Ovary (tissue), 10 donors: ENCODE measurements at places on chromosomes 16 and 17.

DNA sequence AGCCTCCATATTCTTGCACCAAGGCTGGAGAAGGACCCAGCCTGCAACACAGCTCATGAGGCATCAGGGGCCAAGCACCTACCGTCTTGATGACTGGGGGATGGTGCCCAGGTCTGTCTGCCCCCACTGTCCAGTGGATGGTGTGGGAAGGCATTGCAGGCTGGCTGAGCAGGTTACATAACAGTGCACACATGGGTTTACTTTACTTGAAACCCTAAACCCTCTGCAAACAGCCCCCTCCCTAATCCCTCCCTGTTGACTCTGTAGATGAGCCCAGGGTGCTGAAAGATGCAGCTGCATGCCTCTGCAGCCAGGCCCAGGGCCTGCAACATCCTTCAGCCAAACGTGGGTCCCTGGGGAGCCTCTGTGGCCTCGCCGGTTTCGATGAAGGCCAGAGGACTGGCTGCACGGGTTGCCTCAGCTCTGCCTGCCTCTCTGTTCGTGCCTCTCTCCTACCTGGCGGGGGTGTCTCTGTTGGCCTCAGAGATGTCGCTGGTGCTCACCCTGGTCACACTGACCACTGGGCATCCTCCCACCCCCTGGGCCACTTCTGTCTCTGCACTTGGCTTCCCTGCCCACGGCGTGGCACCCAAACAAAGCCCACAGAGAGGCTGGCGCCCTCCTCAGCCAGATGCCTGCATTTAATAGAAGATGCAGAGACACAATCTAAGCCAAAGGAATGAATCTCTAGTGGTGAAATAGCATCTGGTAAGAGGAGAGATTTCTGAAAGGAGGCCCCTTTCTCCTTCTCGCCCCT lies 95.1 kb downstream of the METRNL start:
- no peak for DNase-seq

GRCh38 chr17:58005031-58005727 lies 1.9 kb downstream of the SRSF1 start:
- no peak for DNase-seq

GRCh38 chr17:32741381-32741780 lies 135.5 kb downstream of the MYO1D start:
- no peak for DNase-seq

GRCh38 chr16:50246299-50247122 lies 19.8 kb upstream of the ADCY7 start:
- peak; percentile 63 for DNase-seq

DNA sequence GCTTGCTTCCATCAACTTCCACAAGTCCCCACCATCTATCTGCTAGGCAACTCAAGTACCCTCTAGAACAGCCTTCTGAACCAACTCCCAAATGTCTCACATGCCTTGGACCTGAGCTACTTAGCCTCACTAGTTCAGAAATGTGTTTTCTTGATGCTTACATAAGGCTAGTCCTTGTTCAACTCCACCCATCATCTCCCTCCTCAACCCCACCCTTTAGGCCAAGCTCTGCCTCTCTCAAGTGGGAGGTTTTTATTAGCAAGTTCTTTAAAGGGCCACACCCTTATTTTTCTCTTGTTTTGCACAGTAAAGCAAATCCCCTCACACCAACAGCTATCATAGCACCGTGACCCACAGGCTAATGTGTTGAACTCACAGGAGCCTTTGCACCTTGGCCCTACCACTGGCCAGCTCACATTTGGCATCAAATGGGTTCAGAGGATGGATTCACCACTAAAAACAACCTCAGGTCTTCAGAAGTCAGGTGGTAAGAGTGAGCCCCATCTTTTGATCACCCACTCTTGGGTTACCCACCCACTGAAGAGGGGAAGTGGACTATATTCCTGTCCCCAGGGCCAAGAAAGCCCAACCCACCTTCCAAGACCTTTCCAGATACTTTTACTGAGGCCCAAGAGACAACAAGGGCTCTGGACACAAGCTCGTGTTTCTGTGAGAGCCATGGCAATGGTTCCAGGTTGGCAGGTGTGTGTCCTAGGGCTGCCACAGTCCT lies 12.2 kb downstream of the PIK3R5 start:
- no peak for DNase-seq

GRCh38 chr17:14289162-14289561 lies 11.7 kb upstream of the HS3ST3B1 start:
- DNase-seq, result no peak

GRCh38 chr17:50394711-50395110 lies 2.6 kb downstream of the LRRC59 start:
- no peak for DNase-seq

GRCh38 chr17:38579934-38580333 lies 25.8 kb downstream of the SRCIN1 start:
- DNase-seq, result no peak

- DNase-seq, result no peak
Observed at GRCh38 chr16:85628645-85629044, 15.5 kb downstream of the GSE1 start.

DNA sequence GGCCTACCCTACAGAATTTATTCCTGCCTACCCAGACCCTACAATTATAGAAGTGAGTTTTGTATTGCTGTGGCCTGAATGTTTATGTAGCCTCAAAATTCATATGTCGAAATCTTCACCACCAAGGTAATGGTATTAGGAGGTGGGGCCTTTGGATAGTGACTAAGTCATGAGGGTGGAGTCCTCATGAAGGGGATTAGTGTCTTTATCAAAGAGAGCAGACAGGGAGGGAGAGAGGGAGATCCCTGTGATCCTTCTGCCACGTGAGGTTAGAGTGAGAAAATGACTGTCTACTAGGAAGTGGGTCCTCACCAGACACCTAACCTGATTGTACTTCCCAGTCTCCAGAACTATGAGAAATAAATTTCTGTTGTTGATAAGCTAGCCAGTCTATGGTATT lies 981 bp upstream of the DUXB start:
- DNase-seq, result no peak

GRCh38 chr17:21466550-21466949 lies 90.4 kb downstream of the KCNJ12 start:
- no peak for DNase-seq

DNA sequence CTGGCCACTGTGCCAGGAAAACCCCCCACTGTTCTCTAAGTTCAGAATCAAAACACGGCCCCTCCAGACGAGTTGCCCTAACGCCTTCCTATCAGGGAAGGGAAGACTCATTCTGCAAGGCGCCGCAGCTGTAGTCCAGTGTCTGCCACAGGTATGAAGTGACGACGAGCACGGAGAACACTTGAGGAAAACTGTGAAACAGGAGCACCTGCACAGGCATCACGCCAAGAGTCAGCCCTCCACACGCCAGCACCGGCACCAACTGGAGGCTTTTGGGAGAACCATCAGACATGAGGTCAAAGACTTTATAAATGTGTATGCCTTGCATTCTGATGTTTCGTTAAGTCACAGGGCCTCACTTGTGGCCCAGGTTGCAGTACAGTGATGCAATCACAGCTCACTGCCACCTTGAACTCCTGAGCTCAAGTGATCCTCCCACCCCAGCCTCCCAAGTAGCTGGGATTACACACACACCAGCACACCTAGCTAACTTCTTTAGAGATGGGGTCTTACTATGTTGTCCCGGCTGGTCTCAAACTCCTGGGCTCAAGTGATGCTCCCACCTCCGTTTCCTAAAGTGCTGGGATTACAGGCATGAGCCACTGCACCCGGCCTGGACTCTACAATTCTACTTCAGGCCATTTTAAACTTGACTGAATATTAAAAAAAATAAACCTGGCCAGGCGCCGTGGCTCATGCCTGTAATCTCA lies 22.9 kb downstream of the KLHDC4 start:
- DNase-seq, result no peak

DNA sequence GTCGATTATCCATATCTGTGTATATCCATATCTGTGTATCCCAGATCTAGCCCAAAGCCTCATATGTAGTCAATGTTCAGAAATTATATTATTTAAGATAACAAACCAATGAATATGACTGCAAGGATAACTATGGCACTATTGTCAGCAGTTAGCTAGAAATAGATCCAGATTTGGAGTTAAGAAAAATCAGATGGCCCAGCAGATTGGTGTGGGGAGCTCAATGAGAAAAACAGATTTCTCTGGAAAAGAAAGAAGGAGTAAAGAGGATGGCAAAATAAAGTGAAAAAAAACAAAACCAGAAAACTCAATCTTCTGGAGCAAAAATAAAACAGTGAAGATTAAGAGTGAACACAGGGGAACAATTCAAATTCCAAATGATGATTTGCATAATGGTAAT lies 10.6 kb upstream of the CDH8 start:
- DNase-seq, result no peak

- peak; percentile 15 for DNase-seq
Observed at GRCh38 chr17:27535178-27535928, 79.1 kb downstream of the KSR1 start.

DNA sequence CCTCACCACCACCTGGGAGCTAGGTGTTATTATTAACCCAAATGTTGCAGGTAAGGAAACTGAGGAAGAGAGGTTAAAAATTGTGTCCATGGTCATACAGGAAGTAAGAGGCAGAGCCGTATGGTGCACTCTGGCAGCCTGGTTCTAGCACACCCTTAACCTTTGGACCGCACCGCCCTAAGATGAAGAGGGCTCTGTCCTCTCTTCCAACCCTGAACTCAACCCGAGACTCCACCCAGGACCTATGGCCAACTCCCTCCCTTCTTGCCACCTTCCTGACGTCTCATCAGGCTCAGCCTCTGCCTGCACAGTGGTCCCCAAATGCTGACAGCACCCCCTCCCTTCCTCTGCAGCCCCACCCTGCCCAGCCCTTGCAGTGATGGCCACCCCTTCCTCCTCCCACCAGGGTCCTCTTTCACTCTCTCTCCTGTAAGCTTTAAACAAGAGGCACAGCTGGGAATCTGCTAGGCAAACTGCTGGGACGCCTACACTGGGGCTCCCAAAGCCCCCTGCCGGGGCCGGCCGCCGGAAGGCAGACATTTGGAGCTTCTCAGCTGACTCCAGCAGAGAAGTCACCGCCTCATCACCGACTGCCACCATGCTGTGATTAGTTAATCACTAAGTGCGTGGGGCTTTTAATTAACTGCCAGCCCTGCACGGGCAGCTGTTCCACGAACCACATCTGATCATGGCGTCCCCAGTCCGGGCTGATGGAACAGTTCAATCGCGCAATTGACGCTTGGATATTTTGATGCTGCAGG lies 16.7 kb upstream of the C16orf78 start:
- no peak for DNase-seq

GRCh38 chr17:65892912-65893377 lies 299.0 kb downstream of the CEP112 start:
- DNase-seq, result no peak

GRCh38 chr16:72285728-72286127 lies 113.8 kb upstream of the PMFBP1 start:
- no peak for DNase-seq

DNA sequence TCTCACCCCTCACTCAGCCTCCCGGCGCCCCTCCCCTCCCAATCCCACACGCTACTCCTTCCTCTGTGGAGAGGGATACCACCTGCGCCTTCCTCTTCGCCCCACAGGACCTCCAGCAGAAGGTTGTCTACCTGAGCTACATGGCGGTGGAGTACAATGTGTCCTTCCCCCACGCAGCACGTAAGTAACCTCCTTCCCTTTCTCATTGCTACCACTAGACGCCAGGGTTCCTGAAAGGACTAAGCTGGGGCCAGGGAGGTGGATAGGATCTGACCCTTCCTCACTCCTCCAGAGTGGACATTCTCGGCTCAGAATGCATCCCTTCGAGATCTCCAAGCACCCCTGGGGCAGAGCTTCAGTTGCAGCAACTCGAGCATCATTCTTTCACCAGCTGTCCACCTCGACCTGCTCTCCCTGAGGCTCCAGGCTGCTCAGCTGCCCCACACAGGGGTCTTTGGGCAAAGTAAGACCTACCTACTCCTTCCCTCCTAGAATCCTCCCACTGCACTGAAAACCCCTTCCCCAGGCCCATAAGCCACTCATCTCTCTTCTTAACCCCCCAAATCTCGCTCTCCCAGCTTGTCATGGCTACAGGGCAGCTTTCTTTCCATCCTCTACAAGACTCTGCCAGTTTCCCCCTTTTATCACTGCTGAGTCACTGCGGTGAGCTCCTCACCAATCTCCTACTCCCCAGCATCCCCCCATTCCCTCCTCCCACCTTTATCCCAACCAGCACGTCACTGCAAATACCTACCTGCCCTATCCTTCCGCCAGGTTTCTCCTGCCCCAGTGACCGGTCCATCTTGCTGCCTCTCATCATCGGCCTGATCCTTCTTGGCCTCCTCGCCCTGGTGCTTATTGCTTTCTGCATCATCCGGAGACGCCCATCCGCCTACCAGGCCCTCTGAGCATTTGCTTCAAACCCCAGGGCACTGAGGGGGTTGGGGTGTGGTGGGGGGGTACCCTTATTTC lies 1.5 kb downstream of the CD68 start:
- DNase-seq, result no peak

GRCh38 chr16:87365021-87365713 lies 18.4 kb downstream of the FBXO31 start:
- DNase-seq, result no peak

DNA sequence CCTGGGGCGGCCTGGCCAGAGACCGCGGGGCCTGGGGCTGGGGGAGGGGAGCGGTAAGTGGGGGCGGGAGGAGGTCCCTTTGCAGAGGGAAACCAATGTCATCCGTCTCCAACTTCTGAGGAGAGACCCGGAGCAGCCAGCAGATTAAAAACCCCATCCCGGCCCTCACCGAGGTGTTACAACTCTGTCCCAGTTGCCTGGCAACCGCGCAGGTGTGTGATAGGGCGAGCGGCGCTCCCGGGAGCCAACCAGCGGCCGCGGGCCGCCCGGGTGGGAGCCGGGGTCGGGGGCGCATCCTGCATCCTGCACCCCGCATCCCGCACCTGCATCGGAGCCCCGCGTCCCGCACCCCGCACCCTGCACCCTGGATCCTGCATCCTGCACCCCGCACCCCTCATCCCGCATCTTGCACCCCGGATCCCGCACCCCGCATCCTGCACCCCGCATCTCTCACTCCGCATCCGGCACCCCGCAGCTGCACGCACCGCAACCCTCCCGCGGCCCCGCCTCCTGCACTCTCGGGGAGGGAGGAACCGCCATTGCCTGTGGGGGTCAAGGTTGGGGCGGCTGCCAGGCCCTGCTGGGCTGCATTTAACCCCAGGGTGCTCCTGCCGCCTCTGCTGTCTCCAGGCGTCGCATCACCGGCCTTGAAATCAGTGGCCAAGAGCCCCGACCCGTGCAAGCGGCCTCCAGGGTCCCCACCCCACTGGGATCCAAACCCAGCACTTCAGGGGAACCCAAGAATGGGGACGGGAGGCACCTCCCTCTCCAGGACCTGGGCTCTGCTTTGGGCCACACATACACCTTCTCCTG lies 47.3 kb downstream of the RTN4RL1 start:
- no peak for DNase-seq
